ENCODE measurements at places on chromosomes 1 and 21.
A peak's percentile ranks its signal among the peaks of the same experiment; 100 is the strongest.

- DNase-seq: peak; percentile 50
Measured at GRCh38 chr1:220750131-220750515, 2.0 kb downstream of the MTARC2 start.

- DNase-seq: no peak
Measured at GRCh38 chr1:64229307-64229706, 25.9 kb downstream of the UBE2U start.

DNA sequence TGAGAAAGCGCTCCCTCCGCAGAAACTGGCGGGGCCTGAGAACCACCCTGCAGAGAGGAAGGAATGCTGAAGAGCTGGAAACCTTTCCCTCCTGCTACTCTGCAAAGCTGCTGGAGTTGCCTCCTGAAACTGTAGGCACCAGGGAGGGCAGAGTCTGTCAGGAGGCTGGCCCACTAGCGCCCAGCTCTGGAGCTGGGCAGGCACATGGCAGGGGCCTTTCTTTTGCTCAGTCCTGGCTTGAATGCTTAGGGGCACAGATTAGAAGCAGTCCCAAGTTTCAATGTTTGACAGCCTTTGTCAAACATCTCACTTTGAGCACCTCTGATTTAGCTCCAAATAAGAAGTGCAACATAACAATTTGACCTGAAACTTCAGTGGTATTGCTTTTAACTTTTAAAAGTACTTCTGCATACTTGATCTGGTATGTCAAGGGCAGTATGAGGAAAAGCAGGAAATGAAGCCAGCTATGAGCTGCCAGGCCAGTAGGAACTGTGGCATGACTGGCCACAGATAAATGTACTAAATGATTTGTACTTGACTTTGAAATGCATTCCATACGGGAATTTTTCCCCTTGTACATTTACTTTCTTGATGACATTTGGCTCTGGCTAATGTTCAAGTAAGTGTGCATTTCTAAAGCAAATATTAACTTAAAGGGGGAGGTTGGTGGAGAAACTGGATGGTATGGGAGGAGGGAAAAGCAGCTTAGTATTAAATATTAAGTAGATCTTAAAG is 7.2 kb downstream of the C1orf116 start:
- DNase-seq: peak; percentile 57

GRCh38 chr1:18146886-18147285 is 39.3 kb downstream of the IGSF21 start:
- DNase-seq: no peak

All from fibroblast of pulmonary artery (primary cell).